ENCODE measurements at places on chromosomes 7 and 10.

DNA sequence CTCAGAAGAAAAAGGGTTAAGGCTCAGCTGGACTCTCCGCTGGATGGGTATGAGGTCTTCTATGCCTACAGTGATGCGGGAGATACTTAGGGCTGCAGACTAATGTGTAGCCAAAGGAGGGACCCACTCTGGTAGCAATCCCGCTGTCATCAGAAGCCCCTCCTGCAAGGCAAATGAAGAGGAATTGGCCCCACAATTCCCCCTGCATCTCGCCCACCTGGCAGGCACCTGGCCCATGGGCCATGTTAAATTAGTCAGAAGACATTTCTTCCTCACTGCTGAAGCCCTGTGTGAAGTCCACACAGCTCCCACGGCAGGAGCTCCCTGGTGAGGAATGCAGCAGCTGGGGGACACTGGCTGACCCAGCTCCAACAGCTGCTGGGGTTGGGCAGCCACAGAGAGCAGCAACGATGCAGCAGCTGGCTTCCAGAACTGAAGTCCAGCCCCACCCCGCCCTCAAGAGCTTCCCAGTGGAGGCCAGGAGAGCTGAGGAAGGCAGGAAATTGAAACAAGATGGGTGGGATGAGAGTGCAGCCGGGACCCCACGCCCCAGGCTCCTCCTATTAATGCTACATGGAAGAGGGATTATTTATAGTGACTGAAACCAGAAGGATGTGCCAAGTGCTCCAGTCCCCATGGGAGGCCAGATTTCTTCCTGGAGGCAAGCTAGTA lies 5.5 kb downstream of the VSTM4 start:
- no peak for DNase-seq

GRCh38 chr10:90888387-90888786 lies 16.6 kb downstream of the RPP30 start:
- no peak for DNase-seq

DNA sequence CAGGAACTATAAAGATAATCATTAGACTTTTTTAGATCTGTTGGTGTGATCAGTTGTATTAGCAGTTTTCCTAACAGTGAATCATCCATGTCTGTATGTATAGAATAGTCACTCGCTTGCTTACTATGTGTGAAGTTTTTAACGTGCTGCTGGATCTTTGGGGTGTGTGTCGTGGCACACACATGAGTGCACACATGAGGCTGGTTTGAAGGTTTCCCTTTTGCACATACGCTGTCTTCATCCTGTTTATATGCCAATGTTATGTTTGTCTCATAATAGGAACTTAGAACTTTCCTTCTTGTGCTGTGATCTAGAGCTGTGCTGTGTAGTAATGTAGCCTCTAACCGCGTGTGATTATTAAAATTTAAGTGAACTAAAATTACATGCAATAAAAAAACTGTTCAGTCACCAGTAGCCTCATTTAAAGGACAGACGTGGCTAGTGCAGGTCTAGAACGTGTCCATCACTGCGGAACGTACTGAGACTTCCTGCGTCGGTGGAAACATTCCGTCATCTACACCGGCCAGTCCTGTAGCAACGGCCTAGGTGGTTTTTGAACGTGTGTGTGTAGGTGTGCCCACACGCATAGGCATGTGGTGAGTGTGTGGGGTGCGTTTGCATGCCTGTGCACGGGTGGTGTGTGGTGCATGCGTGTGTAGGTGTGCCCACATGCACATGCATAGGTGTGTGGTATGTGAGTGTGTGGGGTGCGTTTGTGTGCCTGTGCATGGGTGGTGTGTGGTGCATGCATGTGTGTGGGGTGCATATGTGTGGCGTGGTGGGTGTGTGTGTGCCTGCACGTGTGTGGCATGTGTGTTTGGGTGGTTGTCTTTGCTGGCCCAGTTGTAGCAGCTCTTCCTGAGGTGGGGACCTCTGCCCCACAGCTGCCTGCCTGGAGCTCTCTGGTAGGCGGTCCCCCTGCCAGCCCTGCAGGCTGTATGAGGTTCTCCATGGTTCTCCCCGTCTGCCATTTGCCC lies 56.6 kb downstream of the INPP5A start:
- DNase-seq = no peak

- no peak for DNase-seq
Observed at GRCh38 chr10:96768136-96768535, 47.8 kb upstream of the PIK3AP1 start.

- DNase-seq = no peak
Observed at GRCh38 chr7:141511316-141511675, 39.9 kb upstream of the AGK start.

DNA sequence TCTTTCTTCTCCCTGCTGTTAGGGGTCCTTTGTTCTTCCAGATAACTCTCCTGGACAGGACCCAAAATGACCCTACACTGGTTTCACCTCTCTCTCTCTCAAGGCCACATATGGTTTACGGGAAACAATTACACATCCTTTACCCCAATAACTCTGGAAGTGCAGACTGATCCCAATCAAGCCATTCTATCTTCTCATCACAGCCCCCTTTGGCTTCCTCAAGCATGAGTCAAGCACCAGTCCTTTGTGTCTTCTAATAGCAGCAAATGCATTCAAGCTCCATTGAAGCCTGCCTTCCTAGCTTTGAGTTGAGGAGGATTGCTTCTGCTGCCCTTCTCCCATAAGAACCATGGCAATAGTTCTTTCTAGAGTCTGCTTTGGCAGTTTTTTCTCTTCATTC lies 20.2 kb downstream of the C10orf67 start:
- no peak for DNase-seq

DNA sequence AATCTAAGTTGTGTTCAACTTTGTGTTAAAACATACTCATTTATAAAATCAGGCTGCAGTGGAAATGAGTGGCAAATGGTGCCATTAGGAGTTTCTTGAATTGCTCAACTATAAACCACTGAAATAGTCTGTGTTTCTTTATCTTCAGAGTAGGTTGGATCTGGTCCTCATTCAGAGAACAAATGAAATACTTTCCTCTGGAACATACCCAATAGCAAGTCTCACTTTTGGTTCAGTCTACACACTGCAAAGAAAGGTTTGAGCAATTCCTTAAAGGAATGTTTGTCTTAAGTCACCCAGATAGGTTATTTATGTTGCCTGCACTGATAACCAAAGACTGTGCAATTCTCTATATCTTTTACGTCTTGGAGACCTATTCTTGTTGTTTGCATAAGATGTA lies 62.5 kb downstream of the ABCB4 start:
- DNase-seq = no peak

GRCh38 chr10:106982268-106982667 lies 182.2 kb downstream of the SORCS1 start:
- no peak for DNase-seq

- DNase-seq = peak; percentile 9
Observed at GRCh38 chr7:88344956-88345832, 38.5 kb upstream of the STEAP4 start.

DNA sequence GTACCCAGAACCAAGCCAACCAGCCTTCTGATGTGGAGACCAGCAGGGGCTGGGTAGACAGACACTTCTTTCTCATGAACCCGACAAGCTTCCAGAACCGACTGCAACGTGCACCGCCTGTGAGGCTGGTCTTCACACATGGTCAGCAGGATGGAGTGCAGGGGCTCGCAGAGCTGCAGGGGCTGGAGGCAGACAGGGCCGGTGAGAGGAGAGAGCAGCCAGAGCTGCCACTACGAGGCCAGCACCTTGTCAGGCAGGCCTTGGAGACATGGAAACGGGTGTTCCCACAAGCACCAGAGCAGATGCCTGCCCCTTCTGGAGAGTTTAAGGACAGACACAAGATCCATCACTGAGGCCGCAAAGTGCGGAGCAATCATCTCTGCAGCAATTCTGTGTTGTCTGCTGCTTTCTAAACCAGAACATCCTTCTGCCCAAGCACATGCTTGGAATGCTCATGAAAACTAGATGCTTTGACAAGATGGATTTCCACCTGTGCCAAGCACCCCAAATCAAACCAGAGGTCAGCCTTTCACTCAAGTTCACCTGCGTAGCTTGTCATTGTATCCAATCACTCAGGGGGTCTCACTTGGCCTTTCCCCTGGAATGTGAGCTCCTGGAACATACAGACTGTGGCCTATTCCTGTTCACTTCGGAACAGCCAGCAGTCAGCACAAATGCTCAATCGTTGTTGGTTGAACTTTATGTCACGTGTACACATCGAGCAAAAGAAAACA lies 32.2 kb downstream of the FRMPD2 start:
- DNase-seq = no peak

GRCh38 chr10:79137300-79137756 lies 68.6 kb downstream of the ZMIZ1 start:
- no peak for DNase-seq

DNA sequence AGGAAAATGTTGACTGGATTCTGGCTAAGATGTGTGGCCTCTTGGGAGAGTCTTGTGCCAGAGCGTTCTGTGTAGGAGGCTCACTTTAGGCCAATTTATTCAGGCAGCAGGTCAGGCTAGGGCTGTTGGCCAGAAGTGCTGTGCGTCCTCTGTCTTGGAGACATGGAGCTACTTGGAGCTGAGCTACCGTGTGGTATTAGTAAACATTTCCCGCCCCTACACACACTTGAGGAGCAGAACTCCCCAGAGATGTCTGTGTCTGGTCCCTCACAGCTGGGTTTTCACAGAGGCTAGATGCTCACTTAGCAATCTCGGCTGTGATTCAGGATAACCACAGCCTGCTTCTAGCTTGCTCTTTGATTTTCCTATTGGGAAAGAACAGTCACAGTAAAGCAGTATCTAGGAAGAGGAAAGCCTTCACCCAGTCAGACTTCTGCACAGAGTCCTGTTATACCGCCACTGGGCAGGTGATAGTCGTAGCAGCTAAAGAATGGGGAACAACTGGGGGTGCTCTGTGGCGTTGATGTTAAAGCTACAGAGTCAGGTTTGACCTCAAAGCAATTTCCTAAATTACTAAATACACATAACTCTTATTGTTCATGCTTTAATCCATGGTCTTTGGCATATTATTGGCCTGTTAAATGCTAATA lies 86.7 kb downstream of the MDFIC start:
- DNase-seq = no peak

DNA sequence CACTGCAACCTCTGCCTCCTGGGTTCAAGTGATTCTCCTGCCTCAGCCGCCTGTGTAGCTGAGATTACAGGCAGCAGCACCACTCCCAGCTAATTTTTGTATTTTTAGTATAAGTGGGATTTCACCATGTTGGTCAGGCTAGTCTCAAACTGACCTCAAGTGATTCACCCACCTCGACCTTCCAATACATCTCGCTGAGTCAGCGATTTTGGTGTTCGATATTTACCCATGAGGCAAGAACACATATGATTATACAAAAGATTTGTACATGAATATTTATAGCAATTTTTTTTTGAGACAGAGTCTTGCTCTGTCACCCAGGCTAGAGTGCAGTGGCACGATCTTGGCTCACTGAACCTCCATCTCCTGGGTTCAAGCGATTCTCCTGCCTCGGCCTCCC lies 19.8 kb downstream of the PNLIP start:
- DNase-seq = no peak

DNA sequence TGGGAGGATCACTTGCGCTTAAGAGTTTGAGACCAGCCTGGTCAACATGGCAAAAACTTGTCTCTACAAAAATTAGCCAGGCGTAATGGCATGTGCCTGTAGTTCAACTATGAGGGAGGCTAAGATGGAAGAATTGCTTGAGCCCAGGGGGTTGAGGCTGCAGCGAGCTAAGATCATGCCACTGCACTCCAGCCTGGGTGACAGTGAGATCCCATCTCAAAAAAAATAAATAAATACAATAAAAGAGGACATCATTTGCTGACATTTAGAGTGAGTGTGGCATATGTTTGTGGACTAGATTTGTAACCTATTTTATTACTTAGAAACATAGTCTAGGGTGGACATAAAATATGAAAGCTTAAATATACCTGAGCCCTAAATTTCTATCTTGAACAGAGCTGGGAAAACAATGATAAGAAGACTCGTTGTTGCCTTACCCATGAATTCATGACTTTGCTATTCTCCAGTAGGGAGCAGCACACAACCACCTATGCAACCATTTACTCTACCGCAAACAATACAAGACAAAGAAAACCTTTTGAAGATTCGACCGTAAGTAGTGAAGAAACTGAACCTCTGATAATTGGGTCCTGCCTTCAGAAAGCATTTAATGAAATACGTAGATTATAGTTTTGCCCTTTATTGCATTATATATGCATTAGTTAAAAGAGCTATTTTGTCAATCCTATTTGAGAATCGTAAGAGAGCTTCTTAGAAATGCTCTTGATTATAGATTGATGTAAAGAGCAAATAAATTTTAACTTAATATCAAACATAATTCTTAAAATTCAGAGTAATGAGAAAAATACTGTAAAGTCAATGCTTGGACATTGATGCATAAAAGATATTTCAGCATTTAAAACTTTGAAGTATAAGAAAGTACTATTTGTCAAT lies 83.5 kb downstream of the GNAT3 start:
- no peak for DNase-seq

DNA sequence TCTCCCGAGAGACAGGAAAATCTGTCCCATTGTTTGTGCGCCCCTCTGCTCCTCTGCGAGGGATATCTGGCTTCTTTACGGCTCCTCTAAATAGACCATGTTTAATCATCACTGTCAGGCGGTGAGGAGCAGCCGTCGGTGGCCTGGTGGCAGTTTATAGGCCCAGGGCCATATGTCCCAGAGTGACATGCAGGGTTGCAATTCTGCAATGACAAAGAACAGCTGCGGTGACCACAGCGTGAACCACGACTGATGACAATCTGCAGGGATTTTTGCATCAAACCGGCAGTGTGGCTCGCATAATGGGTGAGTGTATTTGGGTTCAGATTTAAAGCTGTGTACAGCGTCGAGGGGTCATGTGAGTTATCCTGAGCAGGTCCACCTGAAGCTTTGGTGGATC lies 41.5 kb downstream of the GATA3 start:
- DNase-seq = no peak

GRCh38 chr7:32522746-32523530 lies 27.6 kb downstream of the AVL9 start:
- DNase-seq = no peak

DNA sequence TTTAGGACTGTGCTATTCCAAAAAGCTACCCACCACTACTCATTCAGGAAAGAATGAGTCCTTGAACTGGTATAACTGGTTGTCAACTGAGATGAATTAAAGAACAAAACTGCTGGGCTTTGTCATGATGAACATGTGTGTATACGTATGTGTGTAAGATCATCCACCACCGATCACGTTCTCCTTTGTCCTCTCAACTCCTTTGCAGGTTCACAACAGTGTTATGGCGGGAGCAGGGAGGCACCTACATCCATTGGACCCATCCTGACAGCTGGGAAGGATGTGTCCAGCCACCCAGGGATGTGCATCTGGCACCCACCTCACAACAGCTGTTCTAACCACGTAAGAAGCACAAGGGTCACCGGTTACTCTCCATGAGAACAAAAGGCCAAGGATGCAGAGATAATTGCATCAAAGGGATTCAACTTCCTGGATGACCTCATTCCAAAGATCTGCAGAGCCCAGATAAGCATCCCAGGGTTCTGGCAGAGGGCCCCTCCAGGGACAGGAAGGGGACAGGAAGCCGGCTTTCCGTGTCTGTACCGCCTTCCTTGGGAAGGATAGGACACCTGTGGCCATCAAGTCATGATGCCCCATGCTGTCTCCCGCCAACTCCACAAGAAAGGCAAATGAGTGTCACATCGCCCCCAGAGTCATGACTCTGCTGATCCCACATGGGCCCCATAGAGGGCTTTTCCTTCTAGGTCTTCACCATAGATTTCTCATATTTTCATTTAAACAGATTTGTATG lies 66.1 kb downstream of the STEAP1B start:
- DNase-seq = no peak
